Daoy (cell line): ENCODE measurements at places on chromosomes 4 and X. TPM values are rescaled to one million over a fixed set of nuclear protein-coding genes. Genes with fewer than 3 reads are reported as not detected.

OTC gene
- total RNA-seq = not detected in 2 replicates

FGFRL1 gene
- 35.5 and 40.6 TPM in 2 replicates for total RNA-seq

AREG gene
- 0.29 TPM in 1 of 2 replicates, not detected in the other for total RNA-seq

ATOH1 gene
- not detected in 2 replicates for total RNA-seq
